ENCODE measurements at places on chromosomes 5 and 9.

- no peak for DNase-seq
These were observed 44.2 kb downstream of the NACC2 start for GRCh38 chr9:136050701-136051452.

DNA sequence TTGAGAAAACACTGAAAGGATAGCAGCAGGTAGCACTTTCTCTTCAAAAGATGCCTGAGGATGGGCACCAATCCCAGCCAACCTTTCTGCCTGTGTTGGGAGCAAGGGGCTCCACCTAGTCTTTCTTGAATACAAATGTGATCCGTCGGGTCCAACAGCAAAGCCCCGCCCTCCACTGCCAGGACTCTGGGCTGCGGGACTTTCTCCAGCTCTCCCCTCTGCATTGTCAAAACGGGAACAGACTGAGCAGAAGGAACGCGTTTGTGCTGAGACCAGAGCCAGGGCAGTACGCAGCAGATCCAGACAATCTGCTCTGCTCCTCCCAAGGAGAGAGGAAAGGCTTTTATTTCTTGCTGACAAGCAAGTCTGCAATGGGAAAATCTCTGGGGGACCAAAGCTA lies 139.7 kb downstream of the SEC61B start:
- no peak for DNase-seq

DNA sequence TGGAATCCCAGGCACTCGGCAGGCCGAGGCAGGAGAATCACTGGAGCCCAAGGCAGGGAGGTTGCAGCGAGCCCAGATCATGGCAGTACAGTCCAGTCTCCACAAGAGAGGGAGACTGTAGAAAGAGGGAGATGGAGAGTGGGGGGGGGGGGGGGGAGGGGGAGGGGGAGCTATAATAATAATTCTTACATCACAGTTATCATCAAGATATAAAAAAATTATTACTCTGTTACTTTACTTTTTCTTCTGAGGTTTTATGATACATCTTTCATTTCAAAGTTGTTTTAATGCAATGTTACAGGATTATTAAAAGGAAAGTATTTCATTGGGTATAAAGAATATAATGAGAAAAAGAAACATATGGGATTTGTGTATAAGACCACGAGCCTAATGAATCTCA lies 17.8 kb upstream of the RAB3C start:
- DNase-seq = no peak

GRCh38 chr5:107566986-107567385 lies 103.8 kb downstream of the EFNA5 start:
- no peak for DNase-seq

DNA sequence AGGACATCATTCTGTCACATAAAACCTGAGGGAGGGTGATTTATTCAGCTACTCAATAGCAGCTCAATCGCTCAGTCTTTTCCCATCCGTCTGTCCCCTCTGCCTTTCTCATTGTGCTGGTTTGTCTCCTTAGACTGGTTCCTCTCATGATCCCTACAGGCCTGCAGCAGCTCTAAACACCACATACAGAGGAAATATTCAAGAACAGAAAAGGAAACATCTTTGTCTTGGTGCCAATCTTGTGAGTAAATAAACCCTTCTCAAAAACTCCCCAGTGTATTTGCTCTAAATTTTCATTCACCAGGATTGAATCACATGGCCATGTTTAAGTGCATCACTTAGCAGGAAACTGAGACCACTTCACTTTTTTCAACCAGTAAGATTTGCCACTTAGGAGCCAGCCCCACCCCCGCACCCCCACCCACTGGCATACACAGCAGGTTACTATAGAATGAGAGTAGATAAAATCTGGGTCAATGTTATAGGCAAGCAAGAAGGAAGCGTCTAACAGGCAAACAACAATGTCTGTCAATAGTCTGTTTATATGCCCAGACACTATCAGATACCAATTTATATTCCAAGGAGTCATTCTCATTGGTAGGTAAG lies 895.5 kb upstream of the DMAC1 start:
- peak; percentile 63 for DNase-seq

DNA sequence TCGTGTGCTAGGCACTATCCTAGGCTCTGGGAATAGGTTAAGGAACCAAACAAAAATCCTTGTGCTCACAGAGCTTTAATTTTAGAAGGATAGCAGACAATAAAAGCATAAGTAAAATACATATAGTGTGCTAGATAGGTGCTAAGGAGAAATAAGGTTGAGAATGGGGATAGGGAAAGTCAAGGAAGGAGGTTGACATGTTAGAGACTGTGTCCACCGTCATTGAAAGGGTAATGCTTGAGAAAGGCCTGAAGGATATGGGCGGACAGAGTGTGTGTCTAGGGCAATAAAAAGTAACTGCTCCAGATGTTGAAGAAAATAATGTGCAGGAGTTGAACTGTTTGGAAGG lies 482 bp upstream of the TDRD7 start:
- DNase-seq = no peak

DNA sequence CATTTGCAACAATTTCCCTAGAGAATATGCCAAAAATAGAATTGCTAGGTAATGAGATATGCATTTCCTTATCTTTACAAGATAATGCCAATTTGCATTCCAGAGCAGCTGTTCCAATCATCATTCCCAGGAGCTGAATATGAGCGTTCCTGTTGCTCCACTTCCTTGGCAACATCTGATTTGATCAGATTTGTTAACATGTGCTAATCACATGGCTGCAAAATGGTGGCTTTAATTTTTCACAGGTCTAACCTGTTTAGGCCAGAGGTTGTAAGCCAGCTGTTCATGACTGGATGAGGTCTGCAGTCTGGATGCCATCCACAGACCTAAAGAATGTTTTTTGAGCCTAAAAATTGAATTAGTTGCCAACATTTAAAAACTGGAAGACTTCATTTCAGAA lies 220.7 kb upstream of the IL12B start:
- DNase-seq = no peak

GRCh38 chr5:180533845-180534244 lies 39.7 kb downstream of the CNOT6 start:
- DNase-seq = no peak

DNA sequence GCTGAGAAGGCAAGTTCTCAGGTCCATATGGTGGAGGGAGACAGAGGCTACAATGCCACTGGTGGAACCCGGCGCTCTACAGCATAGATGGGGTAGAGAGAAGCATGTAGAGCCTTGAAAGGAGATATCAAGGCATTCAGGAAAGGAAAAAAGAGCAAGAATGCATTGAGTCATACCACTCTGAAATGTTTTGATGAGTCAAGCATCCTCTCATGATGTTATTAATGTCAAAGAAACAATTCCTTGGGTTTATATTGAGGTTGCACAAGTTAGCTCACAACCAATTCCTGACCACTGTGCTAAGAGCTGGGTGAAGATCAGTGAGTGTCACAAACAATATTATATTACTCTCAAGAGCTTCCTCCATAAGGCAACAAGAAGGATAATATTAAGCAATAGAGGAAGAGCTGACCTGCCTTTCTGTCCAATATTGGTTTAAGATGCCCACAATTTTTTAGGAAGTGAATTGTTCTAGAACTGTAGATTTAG lies 178.0 kb downstream of the RFK start:
- DNase-seq = no peak

DNA sequence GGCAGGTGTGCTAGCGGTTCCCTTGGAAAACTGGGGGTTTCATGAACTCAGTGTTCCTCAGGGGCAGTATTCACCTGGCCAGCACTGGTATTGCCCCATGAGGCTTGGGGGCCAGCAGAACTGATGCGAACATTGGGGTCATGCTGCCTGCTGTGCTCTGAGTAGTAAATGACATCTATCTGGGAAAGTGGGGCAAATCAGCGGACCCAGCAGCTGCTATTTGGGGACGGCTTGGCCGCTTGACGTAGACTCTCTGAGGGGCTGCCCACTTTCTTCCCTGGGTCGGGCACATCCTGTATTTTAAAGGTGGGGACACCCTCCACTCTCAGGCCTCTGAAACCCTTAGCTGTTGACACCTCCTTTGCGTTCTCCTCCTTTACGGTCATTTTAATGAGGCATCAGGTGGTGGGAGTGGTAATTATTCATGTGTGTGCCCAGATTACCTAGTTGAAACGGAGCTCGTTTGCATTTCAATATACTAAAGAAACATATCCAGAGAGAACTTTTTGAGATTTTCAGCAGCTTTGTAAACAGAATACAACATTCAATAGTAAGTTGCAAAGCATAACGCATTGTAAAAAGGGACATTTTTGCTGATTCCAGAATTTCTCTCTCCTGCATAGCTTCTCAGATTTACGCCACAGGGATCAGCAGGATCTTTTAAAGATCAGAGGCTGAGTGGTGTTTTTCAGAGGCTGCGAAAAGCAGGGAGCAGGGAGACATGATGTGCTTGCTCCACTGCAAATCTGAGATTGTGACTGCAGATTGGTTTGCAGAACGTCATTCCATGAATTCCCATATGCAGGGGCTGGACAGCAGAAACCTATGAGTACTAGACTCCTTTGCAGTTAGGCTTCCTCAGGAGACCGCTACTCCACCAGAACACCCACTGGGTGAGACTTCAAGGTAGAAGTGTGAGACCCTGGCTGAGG lies 56.8 kb upstream of the ZFR start:
- DNase-seq = no peak

GRCh38 chr5:118889165-118889564 lies 99.2 kb downstream of the DTWD2 start:
- DNase-seq = no peak

DNA sequence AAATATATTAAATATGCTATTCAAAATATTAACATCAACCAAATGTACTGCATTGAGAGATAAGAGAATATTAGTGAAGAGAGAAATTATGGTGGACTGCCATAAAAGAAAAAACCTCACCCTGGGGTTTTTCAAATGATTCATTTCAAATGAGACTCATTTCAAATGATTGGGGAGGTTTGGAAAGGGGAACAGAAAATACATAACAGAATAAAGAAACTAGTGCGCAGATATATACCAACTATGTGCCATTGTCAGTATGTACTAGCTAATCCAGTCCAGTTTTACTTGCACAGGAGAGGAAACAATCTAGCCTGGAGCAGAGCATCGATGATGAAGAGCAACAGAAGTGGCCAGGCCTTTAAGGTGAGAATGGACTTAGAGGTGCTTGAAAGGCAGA lies 651.6 kb upstream of the RORB start:
- no peak for DNase-seq

DNA sequence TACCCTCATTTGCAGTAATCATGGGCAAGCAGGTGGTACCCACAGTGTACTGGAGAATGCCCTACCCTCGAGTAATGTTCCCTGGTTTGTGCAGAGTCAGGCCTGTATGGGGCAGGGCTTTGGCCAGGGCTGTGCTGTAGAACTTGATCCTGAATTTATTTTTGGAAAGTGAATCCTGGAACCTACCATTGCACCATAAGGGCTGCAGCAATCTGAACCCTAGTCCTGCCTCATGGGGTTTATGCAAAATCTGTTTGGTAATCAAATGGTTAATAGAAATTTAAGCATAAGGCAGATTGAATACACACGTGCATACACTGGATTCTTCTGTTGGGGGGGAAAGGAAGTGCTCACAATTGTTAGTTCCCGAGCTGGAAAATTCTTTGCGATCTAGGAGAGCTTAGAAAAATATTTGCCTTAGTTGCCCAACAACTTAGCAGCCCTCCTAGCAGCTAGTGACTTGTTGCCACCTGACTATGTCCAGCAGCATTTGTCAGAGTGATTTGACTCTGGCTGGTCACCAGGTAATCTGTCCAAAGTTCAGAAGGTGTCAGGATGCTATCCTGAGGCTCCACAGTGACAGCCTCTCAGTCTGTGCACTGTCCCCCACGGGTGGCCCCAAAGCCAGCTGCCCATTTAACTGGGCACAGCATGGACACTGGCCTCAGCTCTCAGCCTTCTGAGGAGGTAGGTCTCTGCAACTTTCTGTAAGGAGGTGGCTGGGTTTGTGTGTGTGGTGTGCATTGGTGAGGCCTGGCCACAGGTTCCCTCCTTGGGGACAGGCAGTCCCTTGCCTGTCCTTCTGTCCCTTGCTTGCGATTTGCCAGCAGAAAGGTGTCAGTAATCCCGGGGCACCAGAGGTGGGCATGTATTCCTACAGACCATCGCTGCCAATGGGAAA lies 8.3 kb downstream of the MVB12B start:
- no peak for DNase-seq

Measured in NCI-H187 (cell line).